ENCODE measurements at places on chromosomes 2 and 18. TPM values are rescaled to one million over a fixed set of nuclear protein-coding genes. Genes with fewer than 3 reads are reported as not detected.

Gene RGPD6
- total RNA-seq: 44.2 TPM

Gene SPP2
- total RNA-seq: not detected

Gene GALNT3
- 0.33 TPM for total RNA-seq

Gene HADHA
- 162 TPM for total RNA-seq

Gene GNLY
- total RNA-seq: not detected
